Activated CD4-positive, alpha-beta T cell treated with anti-CD3 and anti-CD28 coated beads for 48 hours (primary cell): ENCODE measurements at places on chromosomes 1 and 21.

DNA sequence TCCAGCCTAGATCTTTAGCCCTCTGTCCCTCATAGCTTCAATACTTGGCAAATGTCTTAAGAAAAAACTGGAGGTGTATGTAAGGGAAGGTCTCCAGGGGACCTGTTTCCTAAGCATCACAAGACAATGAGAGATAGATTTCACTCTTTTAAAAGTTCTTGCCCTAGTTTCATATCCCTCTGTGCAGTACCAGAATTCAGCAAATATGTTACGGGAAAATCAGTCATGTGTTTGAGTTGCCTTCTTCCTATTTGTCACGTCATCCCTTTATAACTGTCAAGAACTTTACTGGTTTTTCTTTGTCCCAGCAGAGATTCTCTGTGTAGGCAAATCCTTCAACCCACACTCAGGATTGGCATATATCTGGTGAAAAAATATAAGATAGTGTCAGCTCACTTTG lies 32.3 kb downstream of the DNASE2B start:
- no peak for DNase-seq

DNA sequence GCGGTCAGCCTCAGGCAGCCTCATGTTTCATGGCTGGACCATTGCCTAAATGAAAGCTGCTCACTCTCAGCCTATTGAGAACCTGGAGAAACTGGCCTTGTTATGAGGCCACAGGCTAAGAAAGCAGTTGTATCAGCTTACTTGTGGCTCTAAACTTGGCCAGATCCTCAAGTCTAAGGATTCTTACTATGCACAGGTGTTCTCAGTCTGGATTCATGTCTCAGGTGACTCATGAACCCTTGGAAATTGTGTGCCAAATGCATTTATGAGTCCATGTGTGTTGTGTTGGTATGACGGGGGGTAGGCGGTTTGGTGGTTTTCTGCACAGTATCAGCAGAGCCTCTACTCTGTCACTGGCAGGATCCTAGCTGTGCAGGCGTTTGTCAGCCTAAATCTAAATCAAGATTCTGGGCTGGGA lies 90.4 kb downstream of the ROR1 start:
- no peak for DNase-seq

- no peak for DNase-seq
Measured at GRCh38 chr1:37629726-37630425, 4.8 kb downstream of the RSPO1 start.

DNA sequence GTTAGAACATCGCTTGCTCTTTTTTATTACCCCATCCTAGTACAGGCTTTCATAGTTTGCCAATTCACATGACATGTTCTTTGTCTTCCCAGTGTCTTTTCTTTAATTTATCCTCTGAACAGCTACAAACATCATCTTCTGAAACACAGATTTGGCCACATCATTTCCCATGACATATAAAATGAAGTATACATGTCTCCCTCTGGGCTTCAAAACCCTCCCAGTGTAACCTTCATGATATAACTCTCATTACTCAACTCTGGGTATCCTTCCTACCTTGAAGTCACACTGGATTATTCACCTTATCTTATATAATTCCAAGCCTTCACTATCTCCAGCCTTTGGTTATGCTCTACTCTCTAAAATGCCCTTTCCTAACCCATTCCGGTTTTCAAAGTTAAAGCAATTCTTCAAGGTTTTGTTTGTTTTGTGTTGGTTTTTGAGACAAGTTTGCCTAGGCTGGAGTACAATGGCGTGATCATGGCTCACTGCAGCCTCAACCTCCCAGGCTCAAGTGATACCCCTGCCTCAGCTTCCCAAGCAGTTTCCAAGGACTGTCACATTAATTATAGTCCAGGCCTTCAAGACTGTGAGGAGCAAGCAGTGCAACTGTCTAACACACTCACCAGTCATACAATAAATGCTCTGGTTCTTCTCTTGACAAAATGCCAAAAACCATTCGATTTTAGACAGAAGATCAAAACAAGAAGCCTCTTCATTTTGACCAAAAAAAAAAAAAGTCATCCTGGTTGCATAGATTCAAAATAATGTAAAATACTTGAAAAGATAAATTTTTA lies 5.8 kb downstream of the RGS1 start:
- DNase-seq, result no peak

DNA sequence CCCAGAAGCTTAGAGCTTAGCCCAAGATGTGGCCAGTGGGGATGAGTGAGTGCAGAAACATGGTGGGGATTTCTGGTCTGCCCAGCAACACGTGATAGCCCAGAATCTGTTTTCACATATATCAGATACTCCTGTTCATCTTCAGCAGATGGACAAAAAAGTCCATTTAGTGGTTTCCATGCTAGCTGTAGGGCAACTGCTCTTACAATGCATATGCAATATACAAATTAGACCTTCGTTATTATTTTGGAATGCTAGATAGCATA lies 96.9 kb upstream of the SGIP1 start:
- DNase-seq, result no peak

DNA sequence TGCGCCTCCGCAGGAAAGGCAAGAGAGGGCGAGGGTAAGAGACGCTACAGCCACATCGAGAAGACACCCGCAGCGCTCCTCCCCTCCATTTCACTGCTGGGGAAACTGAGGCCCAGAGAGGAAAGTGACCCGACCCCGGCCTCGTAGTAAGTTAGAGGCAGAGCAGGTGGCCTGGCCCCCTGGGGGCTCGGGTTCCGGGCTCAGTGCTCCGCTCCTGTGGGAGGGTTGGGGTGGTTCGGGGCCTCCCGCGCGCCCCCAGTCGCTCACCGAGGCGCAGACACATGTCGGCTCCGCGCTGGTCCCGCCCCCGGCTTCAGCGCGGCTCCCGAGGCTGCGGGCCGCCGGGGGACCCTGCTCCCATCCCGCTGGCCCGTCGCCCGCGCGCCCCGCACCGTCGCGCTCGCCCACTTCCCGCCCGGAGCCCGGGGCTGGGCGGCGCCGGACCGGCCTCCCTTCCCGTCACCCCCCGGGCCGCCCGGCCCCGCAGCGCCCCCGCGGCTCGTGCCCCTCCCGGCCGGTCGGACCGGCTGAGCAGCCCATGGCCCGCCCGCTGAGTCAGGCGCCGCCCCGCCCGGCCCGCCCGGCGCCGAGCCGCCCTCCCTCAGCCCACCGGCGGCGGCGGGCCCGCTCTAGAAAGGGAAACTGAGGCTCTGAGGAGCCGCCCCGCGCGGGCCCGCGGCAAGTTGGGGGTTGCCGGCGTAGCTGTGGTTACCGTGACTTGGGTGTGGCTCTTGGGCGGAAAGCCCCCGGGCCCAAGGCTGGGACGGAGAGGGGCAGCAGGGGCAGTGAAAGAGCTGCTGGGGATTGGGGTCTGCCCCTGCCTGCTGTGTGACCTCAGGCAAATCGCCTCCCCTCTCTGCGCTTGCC lies at the start of gene TMEM54:
Gene TMEM54, minus strand, starts transcription at position 434 of the 867 bp plus-strand sequence. Its CDS starts 151 bp downstream, at position 283.
- DNase-seq, result no peak

- DNase-seq, result peak; percentile 25
Measured at GRCh38 chr1:15386164-15386749, 23.4 kb upstream of the EFHD2 start.

- DNase-seq, result peak; percentile 59
Measured at GRCh38 chr1:214566158-214567104, 15.0 kb upstream of the PTPN14 start.

- no peak for DNase-seq
Measured at GRCh38 chr1:154772056-154772455, 98.0 kb downstream of the KCNN3 start.

GRCh38 chr1:8328271-8328670 lies 10.4 kb downstream of the SLC45A1 start:
- no peak for DNase-seq

GRCh38 chr1:26359981-26360806 lies 6.3 kb upstream of the CRYBG2 start:
- peak; percentile 66 for DNase-seq

GRCh38 chr21:31520561-31521098 lies 138.9 kb upstream of the SOD1 start:
- DNase-seq, result no peak

- no peak for DNase-seq
Measured at GRCh38 chr1:19204446-19205266, 5.4 kb downstream of the UBR4 start.

GRCh38 chr1:154446292-154446691 lies 41.1 kb downstream of the IL6R start:
- no peak for DNase-seq

DNA sequence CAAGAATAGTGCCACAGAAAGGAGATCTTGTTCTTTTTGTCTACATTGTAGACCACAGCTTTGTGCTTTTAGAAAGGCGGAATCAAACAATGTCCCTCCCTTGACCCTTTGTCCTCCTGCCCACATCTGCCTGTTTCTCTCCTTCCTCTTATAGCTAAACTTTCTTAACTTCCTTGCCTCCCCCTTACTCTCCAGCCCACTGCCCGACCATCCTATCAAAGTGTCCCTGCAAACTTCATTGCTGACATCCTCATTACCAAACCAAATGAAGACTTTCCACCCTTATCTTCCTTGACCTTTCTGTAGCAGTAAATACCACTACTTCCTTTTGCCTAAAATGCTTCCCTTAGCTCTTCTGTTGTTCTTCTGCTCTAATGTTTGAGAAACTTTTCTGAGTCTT lies 5.0 kb downstream of the SELP start:
- no peak for DNase-seq

DNA sequence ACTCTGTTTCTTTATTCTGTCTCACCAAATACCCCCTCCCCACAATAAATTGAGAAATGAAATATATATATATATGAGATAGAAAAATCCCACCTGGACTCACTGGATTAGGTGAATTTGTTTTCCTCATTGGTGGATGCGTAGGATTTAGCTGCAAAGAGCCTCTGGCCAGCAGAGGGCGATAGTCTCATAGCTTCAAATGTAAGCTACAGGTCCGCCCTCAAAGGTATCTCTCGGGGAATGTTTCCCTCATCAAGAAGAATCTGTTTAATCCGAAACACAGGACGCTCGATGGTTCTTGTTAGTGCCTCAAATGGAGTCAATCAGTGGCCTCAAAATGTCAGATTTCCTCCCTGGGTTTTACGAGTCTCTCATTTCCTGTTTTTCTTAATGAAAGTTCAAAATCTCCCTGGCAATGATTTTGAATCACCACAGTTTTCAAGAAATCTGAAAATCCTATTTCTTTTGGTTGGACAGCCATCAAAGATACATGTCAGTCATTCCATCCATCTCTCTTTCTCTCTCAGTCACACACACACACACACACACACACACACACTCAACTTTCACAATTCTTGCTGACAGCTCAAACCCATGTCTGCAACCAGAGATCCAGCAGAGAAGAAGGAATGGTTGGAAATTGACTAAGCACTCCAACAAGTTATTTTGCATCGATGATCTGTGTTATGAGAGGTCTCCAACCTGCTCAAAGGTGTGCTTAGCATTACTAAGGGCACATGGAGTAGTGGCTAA lies 13.9 kb upstream of the CAMK1G start:
- peak; percentile 87 for DNase-seq

GRCh38 chr1:46421739-46422138 lies 27.6 kb downstream of the FAAH start:
- no peak for DNase-seq

DNA sequence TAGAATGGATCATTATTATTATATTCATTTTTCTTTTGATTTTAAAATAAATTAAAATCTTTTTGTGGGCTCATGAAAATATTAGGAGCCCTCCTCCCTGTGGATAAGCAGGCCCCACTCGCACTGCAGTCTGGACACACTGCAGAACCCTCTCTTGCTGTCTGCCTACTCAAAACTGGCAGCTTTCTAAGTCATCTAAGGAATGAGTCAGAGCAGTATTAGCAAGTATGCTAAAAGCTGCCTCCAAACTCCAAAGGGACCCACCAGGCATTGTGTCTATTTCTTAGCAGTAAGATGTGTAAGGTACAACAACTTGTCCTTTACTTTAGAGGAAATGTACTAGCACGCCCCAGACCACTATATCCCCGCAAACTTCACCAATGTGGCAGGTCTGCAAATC lies 108.8 kb downstream of the SYF2 start:
- DNase-seq, result peak; percentile 32

GRCh38 chr1:39525366-39526165 lies 34.1 kb downstream of the BMP8A start:
- DNase-seq, result peak; percentile 44

GRCh38 chr1:115252585-115252984 lies 85.5 kb downstream of the NGF start:
- no peak for DNase-seq

GRCh38 chr1:44029260-44029910 lies 1.9 kb downstream of the SLC6A9 start:
- no peak for DNase-seq

DNA sequence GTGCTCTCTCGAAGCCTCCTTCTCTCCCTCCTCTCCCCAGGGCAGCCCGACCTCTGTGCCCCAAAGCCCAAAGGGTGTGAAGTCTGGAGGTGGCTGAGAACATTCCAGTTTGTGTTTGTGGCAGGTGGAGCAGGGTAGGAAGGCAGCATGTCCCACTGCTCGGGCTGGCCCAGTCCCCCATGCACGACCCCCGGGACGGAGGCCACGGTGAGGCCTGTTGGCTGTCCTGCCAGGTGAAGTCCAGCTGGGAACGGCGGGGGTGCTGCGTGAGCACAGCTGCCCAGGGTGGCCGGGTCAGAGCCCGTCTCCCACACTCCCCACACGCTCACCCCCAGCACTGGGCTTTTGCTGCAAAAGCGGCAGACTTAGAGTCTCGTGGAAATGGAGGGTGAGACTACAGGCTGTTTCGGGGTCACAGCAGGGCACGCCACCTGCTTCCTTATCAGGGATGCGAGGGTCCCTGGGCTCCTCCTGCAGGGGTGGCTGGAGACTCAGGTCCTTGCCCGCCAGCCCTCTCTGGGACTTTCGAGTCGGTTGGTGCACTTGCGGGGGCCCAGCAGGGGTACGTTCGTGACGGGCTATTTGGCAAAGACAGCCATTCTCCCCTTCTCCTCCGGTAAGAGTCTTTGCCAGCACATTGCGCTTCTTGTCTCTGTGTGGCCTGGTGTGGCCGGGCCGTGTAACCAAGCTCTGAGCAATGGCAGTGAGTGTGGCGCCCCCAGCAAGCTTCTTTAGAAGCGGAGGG lies 40.3 kb downstream of the MORN1 start:
- DNase-seq, result no peak

- peak; percentile 66 for DNase-seq
Measured at GRCh38 chr1:25564777-25565574, 21.6 kb downstream of the LDLRAP1 start.

- DNase-seq, result no peak
Measured at GRCh38 chr1:164630626-164631396, 71.8 kb downstream of the PBX1 start.

- DNase-seq, result peak; percentile 26
Measured at GRCh38 chr1:186244825-186245224, 130.2 kb downstream of the TPR start.

DNA sequence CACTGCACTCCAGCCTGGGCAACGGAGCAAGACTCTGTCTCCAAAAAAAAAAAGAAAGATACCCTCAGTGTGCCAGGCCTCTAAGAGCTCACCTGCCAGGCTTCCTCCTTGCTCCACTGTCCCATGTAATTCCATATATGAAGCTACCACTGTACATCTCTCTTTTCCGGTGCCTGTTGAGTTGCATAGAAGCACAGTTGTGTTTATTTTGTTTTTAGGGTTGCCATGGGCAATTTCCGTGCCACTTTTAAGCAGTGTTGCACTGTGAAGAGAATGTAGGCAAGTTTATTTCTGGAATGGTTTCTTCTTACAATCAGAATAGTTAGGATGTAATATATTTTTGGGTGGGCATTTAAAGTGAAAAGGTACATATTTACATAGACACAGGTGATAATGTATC lies 23.3 kb downstream of the MR1 start:
- DNase-seq, result no peak
